ENCODE measurements at places on chromosomes 3 and 15. TPM values are rescaled to one million over a fixed set of nuclear protein-coding genes. Genes with fewer than 3 reads are reported as not detected.

PTPRG gene
- total RNA-seq, result 2.2 TPM

DNAJA4 gene
- not detected for total RNA-seq

ISL2 gene
- 3.8 TPM for total RNA-seq

FOXB1 gene
- total RNA-seq, result not detected

FETUB gene
- total RNA-seq, result not detected

SLC9C1 gene
- not detected for total RNA-seq

TF gene
- 3.9 TPM for total RNA-seq

FSTL1 gene
- 69.0 TPM for total RNA-seq

SLC28A1 gene
- total RNA-seq, result not detected

PSTPIP1 gene
- not detected for total RNA-seq

CPLX3 gene
- 0.07 TPM for total RNA-seq

KNG1 gene
- not detected for total RNA-seq

CD200R1 gene
- total RNA-seq, result 0.06 TPM

SYNPR gene
- total RNA-seq, result not detected

PLCH1 gene
- total RNA-seq, result 0.97 TPM

TTC21A gene
- 2.5 TPM for total RNA-seq

GOLGA8A gene
- total RNA-seq, result 7.9 TPM

ZNF710 gene
- 13.9 TPM for total RNA-seq

SLC6A20 gene
- 0.05 TPM for total RNA-seq

PLOD2 gene
- 111 TPM for total RNA-seq

GJD2 gene
- not detected for total RNA-seq

ISG20 gene
- 43.0 TPM for total RNA-seq

LRRC31 gene
- total RNA-seq, result not detected

RAB43 gene
- total RNA-seq, result 5.5 TPM

LDHAL6B gene
- total RNA-seq, result not detected

GPR62 gene
- not detected for total RNA-seq

FBXO45 gene
- total RNA-seq, result 8.2 TPM

CDCP1 gene
- 10.5 TPM for total RNA-seq

AGBL1 gene
- not detected for total RNA-seq

MKRN3 gene
- total RNA-seq, result 2.6 TPM
